Right renal pelvis (tissue), 4 donors: ENCODE measurements at places on chromosomes 2 and 18. TPM values are rescaled to one million over a fixed set of nuclear protein-coding genes. Genes with fewer than 3 reads are reported as not detected.

DNA sequence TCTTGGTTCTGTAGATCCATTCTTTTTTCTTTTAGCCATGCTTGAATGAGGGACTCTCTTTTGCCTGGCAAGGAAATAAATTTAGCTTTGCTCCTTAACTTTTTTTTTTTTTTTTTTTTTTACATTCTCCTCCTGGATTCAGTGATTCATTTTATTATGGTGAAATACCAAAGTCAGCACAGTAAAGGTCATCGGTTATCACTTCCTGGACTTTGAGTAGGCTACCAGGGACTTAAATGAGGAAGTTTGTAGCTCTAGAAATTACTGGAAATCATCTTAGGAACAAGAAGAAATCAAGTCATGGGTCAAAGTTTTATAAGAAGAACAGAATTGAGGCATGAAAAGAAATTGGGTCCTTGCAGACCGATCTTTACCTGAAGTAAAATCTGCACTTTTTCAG lies 75.0 kb downstream of the SOCS6 start:
- no peak for DNase-seq

LYPD1 gene
- polyA plus RNA-seq, result 77.7 TPM

PUM2 gene
- polyA plus RNA-seq, result 102 TPM

DYSF gene
- polyA plus RNA-seq, result 22.6 TPM

DNA sequence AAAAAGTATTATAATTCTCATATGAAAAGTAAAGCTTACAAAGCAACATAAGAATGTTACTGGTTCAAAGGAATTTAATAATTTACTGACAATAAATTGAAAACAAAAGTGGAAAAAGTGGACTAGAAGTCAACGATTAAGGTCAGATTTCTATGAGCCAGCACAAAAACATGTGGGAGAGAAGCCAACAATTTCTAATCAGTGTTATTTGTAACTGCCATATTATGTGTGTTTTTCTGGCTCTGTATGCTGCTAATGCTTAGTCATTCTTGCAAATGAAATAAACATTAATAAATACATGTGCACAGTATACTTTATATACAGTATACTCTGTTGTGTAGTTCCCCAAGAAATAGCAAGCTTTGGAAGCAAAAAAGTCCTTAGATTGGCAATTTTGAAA lies 301.3 kb upstream of the RGPD4 start:
- no peak for DNase-seq

DNA sequence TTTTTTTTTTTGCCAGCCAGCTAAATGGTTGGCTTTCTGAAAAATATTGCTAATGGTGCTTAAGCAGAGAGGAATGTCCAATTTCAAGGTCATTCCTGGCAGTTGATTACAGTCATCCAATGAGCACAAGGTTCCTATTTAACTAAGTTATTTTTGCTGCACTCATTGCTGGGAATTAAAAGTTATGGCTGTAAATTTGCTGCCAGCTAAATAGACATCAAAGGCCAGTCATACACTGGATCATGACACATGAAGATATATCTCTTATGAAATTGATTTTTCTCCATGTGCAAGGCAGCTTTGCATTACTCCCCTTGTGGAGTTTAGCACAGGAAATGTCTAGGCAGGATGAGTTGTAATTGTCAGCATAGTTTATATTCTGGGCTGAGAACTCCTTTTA lies 1898.4 kb upstream of the CELF4 start:
- no peak for DNase-seq

GBX2 gene
- polyA plus RNA-seq, result 0.24 TPM

DNA sequence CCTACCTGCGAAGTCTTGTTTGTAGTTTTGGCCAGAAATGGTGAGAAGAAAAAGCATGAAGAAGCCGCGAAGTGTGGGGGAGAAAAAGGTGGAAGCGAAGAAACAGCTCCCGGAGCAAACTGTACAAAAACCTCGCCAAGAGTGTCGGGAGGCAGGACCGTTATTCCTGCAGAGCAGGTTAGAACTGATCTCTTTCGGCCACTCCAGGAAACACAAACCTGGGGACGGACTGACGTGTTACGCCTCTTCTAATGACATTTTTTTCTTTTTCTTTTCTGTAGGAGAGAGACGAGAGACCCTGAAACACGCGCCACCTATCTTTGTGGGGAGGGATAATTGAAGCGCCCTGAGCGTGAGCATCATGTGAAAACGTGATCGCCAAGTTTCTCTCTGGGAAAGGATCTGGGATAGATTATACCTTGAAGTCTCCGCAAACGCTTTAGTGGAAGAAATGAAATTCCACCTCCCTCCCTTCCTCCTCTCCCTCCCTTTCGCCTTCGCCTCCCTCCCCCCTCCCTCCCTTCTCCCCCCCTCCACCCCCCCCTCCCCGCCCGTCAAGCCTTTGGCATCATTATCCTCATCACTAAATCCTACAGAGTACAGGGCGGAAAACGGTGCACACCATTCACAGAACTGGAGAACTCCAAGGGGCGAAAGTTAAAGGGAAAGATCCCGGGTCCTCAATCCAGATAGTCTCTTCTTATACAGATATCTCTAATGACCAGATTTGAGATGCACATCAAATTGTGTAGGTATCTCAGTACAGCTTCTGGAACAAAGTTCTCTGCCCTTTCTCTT lies at the start of gene ZEB2:
TSS of gene ZEB2 (minus strand) at position 186 of the 798 bp plus-strand sequence. CDS start 2,769 bp downstream, outside the sequence.
- no peak for DNase-seq

DNA sequence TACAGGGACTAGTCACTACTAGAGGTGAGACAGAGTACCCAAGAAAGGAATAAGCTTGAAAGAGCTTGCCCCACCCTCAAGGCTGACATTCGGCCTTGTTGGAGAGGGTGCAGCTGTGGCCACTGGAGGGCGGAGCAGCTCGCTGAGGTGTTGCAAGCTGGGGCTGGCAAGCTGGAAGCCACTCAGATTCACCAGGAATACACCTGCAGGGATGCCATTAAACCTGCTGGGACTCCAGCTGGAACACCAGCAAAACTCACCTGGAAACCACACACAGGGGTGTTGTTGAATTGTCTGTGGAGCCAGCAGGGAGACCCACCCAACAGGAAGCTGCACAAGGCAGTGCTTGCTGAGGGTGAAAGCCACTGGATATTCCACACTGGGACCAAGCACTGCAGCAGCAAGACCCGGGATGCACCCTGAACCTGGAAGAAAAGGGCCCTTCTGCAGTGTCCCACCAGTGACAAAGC lies 26.1 kb downstream of the KCTD18 start:
- no peak for DNase-seq

- DNase-seq, result peak; percentile 71
Observed at GRCh38 chr2:218979846-218980734, 4.9 kb downstream of the FEV start.

PLGLB1 gene
- 11.1 TPM for polyA plus RNA-seq

DNA sequence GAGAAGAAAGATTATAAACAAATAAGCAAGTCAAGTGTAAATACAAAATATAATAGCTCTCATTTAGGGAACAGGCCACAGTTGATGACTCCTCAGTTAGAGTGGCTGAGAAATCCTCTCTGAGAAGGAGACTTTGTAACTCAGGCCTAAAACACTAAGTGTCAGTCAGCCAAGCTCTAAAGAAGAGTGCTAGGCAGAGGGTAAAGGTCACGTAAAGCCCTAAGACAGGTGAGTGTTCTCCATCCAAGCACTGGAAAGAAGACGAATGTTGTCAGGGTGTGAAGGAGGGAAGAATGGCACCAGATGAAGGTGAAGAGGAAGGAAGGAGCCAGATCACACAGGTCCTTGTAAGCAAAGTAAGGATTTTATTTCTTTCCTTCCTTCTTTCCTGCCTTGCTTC lies 24.3 kb downstream of the ERMN start:
- DNase-seq, result no peak

FBXO41 gene
- polyA plus RNA-seq, result 1.8 TPM

GPR55 gene
- polyA plus RNA-seq, result 0.19 TPM

MOGAT1 gene
- polyA plus RNA-seq, result 0.05 TPM

DNA sequence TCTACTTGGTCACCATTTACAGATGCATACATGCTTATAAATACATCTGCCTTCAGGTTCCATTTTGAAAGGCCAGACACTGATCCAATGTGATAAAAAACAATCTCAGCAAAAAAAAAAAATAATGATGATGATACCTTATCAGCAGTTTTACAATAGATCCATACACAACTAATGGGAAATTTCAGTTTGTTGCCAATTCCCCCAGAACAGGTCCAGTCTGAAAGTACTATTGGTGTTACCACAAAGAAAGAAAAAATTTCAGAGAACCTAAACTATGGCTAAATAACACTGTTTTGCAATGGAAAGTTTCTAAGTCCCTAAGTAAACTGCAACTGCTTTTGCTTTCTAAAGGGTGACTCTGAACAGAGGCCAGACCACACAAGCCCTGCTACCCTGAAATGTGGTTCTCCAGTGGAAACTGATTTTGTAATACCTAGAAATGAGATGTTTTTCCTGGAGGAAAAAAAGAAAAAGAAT lies 54.1 kb downstream of the LPIN2 start:
- DNase-seq, result no peak

DNA sequence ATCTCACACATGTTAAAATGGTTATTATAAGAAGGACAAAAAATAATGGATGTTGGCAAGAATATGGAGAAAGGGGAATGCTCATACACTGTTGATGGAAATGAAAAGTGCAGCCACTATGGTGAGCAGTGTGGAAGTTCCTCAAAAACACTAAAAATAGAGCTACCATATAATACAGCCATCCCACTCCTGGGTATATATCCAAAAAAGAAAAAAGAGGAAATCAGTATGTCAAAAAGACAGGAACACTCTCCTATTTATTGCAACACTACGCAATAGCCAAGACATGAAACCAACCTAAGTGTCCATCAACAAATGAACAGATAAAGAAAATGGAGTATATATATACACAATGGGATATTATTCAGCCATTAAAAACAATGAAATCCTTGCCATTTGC lies 642.6 kb downstream of the RNF144A start:
- DNase-seq, result no peak

ARHGAP15 gene
- polyA plus RNA-seq, result 7.5 TPM

- no peak for DNase-seq
Observed at GRCh38 chr2:51014759-51015158, 17.2 kb downstream of the NRXN1 start.
